Lower lobe of right lung (tissue), 2 donors: ENCODE measurements at places on chromosomes 2 and 18. TPM values are rescaled to one million over a fixed set of nuclear protein-coding genes. Genes with fewer than 3 reads are reported as not detected.
A peak's percentile ranks its signal among the peaks of the same experiment; 100 is the strongest.

DNA sequence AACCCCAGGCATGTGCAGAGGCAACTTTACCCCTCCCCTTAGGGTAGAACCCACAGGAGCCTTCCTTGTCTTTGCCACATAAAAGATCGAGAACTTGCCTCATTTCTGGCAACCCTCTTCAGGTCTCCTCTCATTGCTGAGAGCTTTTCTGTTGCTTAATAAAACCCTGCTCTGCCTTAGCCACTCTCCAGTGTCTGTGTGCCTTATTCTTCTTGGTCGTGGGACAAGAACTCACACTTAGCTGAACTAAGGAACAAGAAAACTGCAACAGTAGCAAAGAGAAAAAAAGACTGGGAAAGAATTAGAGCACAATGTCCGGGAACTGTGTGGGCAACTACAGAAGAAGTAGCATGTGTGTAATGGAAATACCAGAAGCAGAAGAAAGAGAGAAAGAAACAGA is 56.2 kb upstream of the SMIM21 start:
- H3K27me3 ChIP-seq, result no peaks in the 10 kb centered on the region
- H3K4me1 ChIP-seq, result no peaks in the 10 kb centered on the region
- no peaks in the 10 kb centered on the region for H3K36me3 ChIP-seq
- H3K4me3 ChIP-seq, result no peak overlapping the region

- H3K4me3 ChIP-seq, result no peak overlapping the region
- no peaks in the 10 kb centered on the region for H3K36me3 ChIP-seq
- no peaks in the 10 kb centered on the region for H3K4me1 ChIP-seq
- no peak for DNase-seq
- H3K27me3 ChIP-seq, result no peaks in the 10 kb centered on the region
These were observed 11.5 kb upstream of the FEZ2 start for GRCh38 chr2:36609507-36609906.

DNA sequence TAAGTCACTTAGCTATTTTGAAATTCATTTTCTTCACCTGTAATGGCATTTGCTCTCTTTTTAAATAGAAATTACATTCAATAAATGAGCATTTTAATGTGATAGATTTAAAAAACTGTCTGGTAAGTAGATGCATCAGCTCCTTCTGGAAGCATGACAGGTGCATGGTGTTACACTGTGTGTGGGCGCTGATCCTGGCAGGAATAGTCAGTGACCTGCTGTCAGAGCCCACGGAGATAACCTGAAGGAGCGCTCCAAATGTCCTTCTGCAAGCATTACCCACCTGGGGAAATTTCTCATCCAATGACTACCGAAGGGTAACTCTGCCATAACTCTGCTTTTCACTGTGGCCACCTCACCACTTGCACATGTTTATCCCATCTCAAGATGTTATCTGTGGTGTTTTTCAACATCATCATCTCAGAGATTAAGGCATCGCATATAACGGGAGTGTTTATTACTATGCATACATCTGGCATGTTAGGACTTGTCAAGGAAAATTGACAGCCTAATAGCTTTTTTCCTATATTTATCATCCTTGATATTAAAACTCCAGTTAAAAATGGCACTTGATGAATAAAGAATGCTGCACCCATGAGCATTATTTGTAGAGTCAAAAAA is 637.3 kb downstream of the ERBB4 start:
- no peaks in the 10 kb centered on the region for H3K27me3 ChIP-seq
- H3K4me1 ChIP-seq, result no peaks in the 10 kb centered on the region
- DNase-seq, result no peak
- no peak overlapping the region for H3K4me3 ChIP-seq

GRCh38 chr18:48441405-48441881 is 32.3 kb upstream of the ZBTB7C start:
- DNase-seq, result no peak
- no peaks in the 10 kb centered on the region for H3K27me3 ChIP-seq
- no peak overlapping the region for H3K4me3 ChIP-seq
- H3K4me1 ChIP-seq, result peaks cover 7% of the 10 kb centered on the region

- H3K36me3 ChIP-seq, result no peaks in the 10 kb centered on the region
- H3K27me3 ChIP-seq, result no peaks in the 10 kb centered on the region
- no peak overlapping the region for H3K27ac ChIP-seq
- no peak for DNase-seq
- no peak overlapping the region for H3K4me3 ChIP-seq
These were observed 133.6 kb downstream of the PRPF40A start for GRCh38 chr2:152583512-152584229.

- H3K4me3 ChIP-seq, result no peak overlapping the region
- H3K36me3 ChIP-seq, result no peaks in the 10 kb centered on the region
These were observed 138.0 kb downstream of the CTIF start for GRCh38 chr18:48676756-48677368.

GRCh38 chr2:234458466-234458865 is 38.4 kb downstream of the ARL4C start:
- DNase-seq, result no peak
- no peaks in the 10 kb centered on the region for H3K36me3 ChIP-seq
- no peak overlapping the region for H3K4me3 ChIP-seq
- peaks cover 3% of the 10 kb centered on the region for H3K4me1 ChIP-seq

DNA sequence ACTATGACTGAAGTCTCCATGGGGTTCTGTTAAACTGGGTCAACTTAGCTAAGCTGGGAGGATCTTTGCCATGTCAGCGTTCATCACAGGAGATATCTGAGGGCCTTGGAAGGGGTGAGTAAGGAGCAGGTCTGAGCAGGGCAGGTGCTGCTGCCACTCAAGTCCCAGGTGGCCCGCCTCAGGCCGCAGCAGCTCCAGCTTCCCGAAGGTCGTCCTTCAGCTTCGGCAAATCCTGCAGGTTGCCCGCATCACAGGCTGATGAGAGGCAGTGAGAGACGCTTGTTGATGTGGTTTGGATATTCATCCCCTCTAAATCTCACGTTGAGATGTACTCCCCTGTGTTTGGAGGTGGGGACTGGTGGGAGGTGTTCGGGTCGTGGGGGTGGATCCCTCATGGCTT is 166.6 kb downstream of the VAPA start:
- H3K4me3 ChIP-seq, result no peak overlapping the region
- no peaks in the 10 kb centered on the region for H3K36me3 ChIP-seq
- peaks cover 6% of the 10 kb centered on the region for H3K4me1 ChIP-seq
- DNase-seq, result no peak
- H3K27ac ChIP-seq, result no peak overlapping the region

GRCh38 chr2:234961784-234962183 is 10.0 kb downstream of the SH3BP4 start:
- no peaks in the 10 kb centered on the region for H3K36me3 ChIP-seq
- no peak overlapping the region for H3K4me3 ChIP-seq
- H3K27me3 ChIP-seq, result no peaks in the 10 kb centered on the region
- DNase-seq, result no peak
- no peak overlapping the region for H3K27ac ChIP-seq
- peaks cover 36% of the 10 kb centered on the region for H3K4me1 ChIP-seq

GRCh38 chr2:120917886-120918285 is 182.2 kb downstream of the GLI2 start:
- H3K4me3 ChIP-seq, result no peak overlapping the region
- H3K27me3 ChIP-seq, result peaks cover 6% of the 10 kb centered on the region
- H3K27ac ChIP-seq, result no peak overlapping the region
- H3K36me3 ChIP-seq, result no peaks in the 10 kb centered on the region

GRCh38 chr2:678964-679363 is 1.8 kb upstream of the TMEM18 start:
- peaks cover 16% of the 10 kb centered on the region for H3K4me1 ChIP-seq
- H3K27me3 ChIP-seq, result no peaks in the 10 kb centered on the region
- no peak overlapping the region for H3K4me3 ChIP-seq
- peaks cover 14% of the 10 kb centered on the region for H3K36me3 ChIP-seq

DNA sequence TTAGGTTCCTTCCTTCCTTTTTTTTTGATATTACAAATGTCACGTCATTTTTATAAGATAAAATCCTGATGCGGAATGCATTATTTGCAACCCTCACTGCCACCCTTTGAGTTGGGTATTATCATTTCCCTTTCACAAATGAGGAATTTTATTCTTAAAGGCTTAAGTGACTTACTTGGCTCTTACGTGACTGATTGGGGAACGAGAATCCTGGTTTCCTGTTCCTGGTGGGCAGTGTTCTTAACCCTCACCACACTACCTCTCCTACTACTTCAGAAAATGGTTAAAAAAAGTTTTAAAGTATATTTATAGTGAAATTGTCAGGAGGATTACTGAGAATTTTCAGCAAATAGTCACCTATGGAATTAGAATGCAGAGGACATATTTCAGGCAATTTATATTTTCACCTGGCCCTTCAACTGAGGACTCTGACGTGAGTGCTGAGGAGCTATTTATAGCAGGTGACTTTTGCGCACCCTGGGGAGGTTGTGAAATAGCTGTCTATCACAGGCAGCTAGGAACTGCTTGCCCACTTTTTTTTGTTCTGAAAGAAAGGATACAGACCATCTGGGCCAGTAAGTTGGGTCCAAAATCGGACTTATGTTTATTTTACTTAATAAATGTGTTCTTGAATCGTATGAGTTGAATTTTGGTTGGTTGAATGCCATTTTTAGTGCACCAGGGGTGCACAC is 18.7 kb upstream of the RASGRP3 start:
- DNase-seq, result no peak
- no peaks in the 10 kb centered on the region for H3K27me3 ChIP-seq
- peak overlapping the region; percentile 34 for H3K27ac ChIP-seq
- H3K4me3 ChIP-seq, result peak overlapping the region; percentile 10

DNA sequence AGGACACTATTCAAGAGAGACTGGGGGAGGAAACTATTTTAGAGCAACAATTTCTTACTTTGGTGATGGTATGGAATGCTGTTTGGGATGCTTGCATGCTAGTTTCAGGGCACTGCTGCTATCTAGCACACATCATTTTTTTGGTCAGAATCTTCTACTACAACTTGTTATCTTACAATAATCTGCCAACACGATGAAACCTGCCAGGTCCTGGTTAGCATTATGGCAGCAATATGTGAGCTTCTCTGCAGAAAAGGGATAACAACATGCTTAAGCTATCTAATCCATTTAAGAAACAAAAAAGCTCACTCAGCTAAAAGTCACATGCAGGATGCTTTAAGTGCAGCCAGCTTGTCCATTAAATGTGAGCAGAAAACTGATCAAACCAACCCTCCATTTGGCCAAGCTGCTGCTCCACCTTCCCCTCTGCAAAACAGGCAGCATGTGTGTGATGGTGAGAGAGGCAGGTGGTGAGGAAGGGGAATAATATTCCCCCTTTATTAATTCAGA is 30.1 kb downstream of the GAREM2 start:
- H3K36me3 ChIP-seq, result peaks cover 98% of the 10 kb centered on the region
- H3K4me3 ChIP-seq, result no peak overlapping the region
- DNase-seq, result no peak
- no peaks in the 10 kb centered on the region for H3K27me3 ChIP-seq
- H3K27ac ChIP-seq, result no peak overlapping the region
- no peaks in the 10 kb centered on the region for H3K4me1 ChIP-seq

DNA sequence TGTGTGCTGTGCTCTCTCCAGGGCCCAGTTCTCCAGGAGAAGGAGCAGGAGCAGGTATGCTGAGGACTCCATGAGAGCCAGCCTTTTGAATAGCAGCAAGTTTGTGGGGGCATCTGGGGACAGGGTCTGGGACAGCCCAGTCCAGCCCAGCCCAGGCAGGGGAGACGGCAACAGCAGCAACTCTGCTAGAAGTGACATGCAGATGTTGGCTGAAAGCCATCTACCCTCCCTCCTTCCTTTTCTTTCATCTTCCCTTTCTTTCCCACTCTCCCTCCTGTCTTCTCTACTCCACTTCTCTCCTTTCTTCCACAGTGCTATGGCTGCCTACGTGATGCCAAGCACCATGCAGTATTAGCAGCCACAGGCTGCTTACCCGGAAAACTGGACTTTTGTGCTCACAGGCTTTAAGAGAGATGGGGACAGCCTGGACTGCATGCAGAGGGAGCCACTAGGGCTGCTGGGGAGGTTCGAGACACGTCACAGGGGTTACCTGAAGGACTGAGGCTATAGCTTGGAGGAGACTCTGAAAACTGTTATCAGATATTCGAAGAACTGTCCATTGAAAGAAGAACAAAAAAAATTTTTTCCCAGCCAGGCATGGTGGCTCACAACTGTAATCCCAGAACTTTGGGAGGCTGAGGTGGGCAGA is 23.8 kb upstream of the YWHAQ start:
- H3K4me3 ChIP-seq, result no peak overlapping the region
- no peaks in the 10 kb centered on the region for H3K36me3 ChIP-seq
- no peak overlapping the region for H3K27ac ChIP-seq
- no peak for DNase-seq
- H3K4me1 ChIP-seq, result no peaks in the 10 kb centered on the region

DNA sequence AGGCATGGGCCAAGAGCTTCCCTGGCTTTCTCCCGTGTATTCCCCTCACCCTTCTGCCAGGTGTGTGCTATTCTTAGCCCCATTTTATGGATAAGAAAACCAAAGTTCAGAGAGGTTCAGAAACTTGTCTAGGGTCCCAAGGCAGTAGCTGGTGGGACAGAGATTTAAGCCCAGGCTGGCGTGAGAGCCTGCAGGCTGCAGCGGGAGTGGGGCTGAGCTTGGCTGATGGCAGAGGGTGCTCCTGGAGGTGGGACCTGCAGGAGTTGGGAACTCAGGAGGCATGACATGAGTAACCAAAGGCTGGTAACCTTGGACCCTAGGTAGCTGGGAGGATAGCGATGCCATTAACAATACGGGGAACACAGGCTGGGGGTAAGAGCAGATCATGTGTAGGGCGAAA is 87.3 kb upstream of the B3GNT7 start:
- H3K27ac ChIP-seq, result no peak overlapping the region
- no peaks in the 10 kb centered on the region for H3K27me3 ChIP-seq
- DNase-seq, result no peak
- no peak overlapping the region for H3K4me3 ChIP-seq

DNA sequence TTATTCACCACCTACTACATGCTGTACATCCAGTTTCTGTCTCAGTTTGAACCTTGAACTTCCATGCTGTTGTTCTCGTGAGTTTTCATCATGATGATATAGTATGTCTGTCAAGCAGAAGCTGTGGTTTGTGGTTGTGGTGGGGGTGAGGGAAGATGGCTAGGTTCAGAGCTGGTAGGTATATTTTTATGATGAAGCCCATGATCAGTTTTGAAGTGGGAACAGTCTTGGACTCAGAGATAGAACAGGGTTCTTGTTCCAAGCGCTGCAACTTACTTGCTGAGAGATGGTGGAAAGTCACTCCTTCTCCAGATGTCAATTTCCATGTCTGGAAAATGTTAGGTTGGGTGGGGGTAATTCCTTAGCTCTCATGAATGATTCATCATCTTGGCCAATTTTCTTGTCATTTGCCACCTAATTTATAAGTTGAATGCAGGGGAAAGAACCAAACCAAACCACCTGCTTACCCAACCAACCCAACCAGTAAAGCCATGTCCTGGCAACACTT is 21.6 kb downstream of the PMAIP1 start:
- peaks cover 11% of the 10 kb centered on the region for H3K4me1 ChIP-seq
- H3K4me3 ChIP-seq, result no peak overlapping the region
- no peaks in the 10 kb centered on the region for H3K27me3 ChIP-seq
- no peak overlapping the region for H3K27ac ChIP-seq

GRCh38 chr2:46499392-46499785 is 20.0 kb downstream of the TMEM247 start:
- H3K27me3 ChIP-seq, result no peaks in the 10 kb centered on the region
- DNase-seq, result no peak
- H3K27ac ChIP-seq, result peak overlapping the region; percentile 70
- H3K4me3 ChIP-seq, result peak overlapping the region; percentile 61
- H3K4me1 ChIP-seq, result no peaks in the 10 kb centered on the region

Gene TMEM198
- 1.4 TPM for total RNA-seq

Gene ZSWIM2
- not detected for total RNA-seq

Gene COQ10B
- 24.3 TPM for total RNA-seq

Gene PPM1G
- total RNA-seq, result 52.0 TPM

Gene FAP
- total RNA-seq, result 3.4 TPM

Gene MOB4
- total RNA-seq, result 21.3 TPM

Gene DYNC2LI1
- total RNA-seq, result 22.7 TPM

Gene AOX1
- 36.7 TPM for total RNA-seq

Gene TPO
- 0.21 TPM for total RNA-seq

Gene INHA
- total RNA-seq, result not detected

Gene ACMSD
- not detected for total RNA-seq
